Neural crest cell (in vitro differentiated cells): ENCODE measurements at places on chromosomes 1 and 21. TPM values are rescaled to one million over a fixed set of nuclear protein-coding genes. Genes with fewer than 3 reads are reported as not detected.

DNA sequence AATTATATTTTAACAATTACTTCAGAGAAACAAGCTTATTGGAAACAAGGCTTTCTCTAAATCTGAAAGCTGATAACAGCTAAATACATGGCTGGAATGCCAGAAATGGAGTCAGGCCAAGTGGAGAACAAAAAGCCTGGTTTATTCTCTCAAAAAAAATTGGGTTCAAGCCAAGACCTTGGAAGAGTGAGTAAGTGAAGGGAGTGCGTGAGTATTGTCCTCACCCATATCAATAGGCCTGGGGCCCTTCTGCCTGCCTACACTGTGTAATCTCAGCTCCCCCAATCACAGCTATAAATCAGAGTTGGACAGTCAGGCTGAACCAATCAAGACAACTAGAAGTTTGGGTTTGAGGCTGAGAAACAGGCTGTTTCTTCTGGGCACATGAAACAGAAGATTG lies 7.4 kb downstream of the KYAT3 start:
- DNase-seq = no peak
- peaks cover 14% of the 10 kb centered on the region for H3K4me1 ChIP-seq
- no peak overlapping the region for H3K4me3 ChIP-seq
- no peaks in the 10 kb centered on the region for H3K27me3 ChIP-seq
- peaks cover 38% of the 10 kb centered on the region for H3K36me3 ChIP-seq

DNA sequence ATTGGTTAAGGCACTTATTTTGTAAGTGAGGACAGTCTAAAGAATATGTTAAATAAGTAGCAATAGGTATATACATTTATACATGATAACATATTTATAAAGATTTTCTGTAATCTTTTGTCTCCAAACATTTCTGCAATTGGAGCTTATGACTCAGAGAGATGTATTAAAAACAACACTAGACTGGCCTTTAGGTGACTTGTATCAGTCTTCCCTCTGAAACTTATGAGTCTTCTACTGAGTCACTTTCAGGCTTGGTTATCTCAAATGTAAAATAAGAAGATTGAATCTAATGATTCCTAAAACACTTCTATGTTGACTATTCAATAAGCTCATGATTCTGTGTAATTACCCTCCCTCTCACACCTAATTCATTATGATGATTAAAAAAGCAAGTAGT lies 672.6 kb upstream of the NEGR1 start:
- no peak for DNase-seq
- H3K27me3 ChIP-seq = no peaks in the 10 kb centered on the region
- no peaks in the 10 kb centered on the region for H3K4me1 ChIP-seq
- no peaks in the 10 kb centered on the region for H3K36me3 ChIP-seq
- H3K27ac ChIP-seq = no peak overlapping the region

Gene MPZ
- 50.2 and 51.3 TPM in 2 replicates for total RNA-seq

DNA sequence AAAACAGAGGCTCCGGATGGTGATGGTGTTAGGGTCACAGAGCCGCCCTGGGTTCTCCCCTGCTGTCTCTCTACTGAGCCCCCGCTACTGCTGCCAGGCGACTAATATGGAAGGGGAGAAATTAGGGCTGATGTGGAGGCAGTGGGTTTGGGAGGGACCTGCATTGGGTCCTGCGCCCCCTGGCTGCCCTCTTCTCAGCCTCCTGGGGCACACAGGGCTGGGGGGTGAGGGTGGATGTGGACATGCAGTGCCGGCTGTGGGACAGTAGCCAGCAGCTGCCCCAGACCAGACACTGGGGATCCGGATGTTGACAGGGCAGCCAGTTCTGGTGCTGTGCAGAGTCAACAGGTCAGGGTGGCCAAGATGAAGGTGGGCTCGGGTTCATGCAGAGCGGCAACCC lies 1.5 kb upstream of the CLCNKB start:
- no peak for DNase-seq
- no peaks in the 10 kb centered on the region for H3K36me3 ChIP-seq
- peaks cover 4% of the 10 kb centered on the region for H3K27me3 ChIP-seq
- no peak overlapping the region for H3K27ac ChIP-seq
- H3K4me1 ChIP-seq = peaks cover 6% of the 10 kb centered on the region

Gene VWA5B1
- total RNA-seq = 0.30 and 0.44 TPM in 2 replicates

- peaks cover 48% of the 10 kb centered on the region for H3K4me1 ChIP-seq
- DNase-seq = no peak
- H3K27me3 ChIP-seq = no peaks in the 10 kb centered on the region
- H3K27ac ChIP-seq = no peak overlapping the region
Observed at GRCh38 chr1:26017606-26018005, 4.0 kb upstream of the EXTL1 start.

DNA sequence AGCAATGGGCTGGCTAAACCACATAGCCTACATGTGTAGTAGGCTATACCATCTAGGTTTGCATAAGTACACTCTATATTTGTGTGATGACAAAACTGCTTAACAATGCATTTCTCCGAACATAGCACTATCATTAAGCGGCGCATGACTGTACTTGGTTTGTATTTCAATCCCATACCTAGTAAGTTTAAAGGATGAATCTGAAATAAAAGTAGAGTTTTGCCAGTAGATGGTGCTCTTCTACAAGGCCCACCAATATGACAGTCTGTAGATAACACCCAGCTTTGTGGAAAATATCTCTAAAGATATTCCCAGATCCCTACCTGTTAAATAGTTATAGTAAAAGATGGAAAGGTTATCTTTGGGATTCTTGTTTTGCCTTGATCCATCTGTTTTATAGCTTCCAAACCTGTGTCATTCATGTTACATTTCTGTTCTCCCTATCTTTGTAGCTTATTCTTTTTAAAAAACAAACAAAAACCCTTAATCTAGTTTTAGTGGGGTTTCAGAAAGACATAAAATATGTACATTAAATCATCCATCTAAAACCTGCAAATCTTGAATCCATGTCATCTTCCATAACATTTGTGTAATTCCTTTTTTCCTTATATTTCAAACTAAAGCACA lies 33.9 kb upstream of the ASPM start:
- peaks cover 5% of the 10 kb centered on the region for H3K36me3 ChIP-seq
- DNase-seq = no peak
- no peak overlapping the region for H3K27ac ChIP-seq
- H3K4me1 ChIP-seq = no peaks in the 10 kb centered on the region
- H3K4me3 ChIP-seq = no peak overlapping the region

GRCh38 chr1:59354709-59355337 lies 57.9 kb downstream of the FGGY start:
- no peaks in the 10 kb centered on the region for H3K27me3 ChIP-seq
- H3K4me3 ChIP-seq = no peak overlapping the region
- H3K4me1 ChIP-seq = peaks cover 16% of the 10 kb centered on the region
- no peaks in the 10 kb centered on the region for H3K36me3 ChIP-seq

GRCh38 chr1:217977943-217978342 lies 307.1 kb upstream of the RRP15 start:
- no peak for DNase-seq
- no peak overlapping the region for H3K4me3 ChIP-seq
- H3K36me3 ChIP-seq = peaks cover 3% of the 10 kb centered on the region
- H3K4me1 ChIP-seq = no peaks in the 10 kb centered on the region
- no peak overlapping the region for H3K27ac ChIP-seq

GRCh38 chr1:185040408-185040735 lies 5.0 kb upstream of the RNF2 start:
- no peak overlapping the region for H3K4me3 ChIP-seq
- peaks cover 10% of the 10 kb centered on the region for H3K27me3 ChIP-seq
- no peaks in the 10 kb centered on the region for H3K4me1 ChIP-seq
- H3K36me3 ChIP-seq = no peaks in the 10 kb centered on the region

Gene CHODL
- total RNA-seq = 0.96 and 0.98 TPM in 2 replicates

DNA sequence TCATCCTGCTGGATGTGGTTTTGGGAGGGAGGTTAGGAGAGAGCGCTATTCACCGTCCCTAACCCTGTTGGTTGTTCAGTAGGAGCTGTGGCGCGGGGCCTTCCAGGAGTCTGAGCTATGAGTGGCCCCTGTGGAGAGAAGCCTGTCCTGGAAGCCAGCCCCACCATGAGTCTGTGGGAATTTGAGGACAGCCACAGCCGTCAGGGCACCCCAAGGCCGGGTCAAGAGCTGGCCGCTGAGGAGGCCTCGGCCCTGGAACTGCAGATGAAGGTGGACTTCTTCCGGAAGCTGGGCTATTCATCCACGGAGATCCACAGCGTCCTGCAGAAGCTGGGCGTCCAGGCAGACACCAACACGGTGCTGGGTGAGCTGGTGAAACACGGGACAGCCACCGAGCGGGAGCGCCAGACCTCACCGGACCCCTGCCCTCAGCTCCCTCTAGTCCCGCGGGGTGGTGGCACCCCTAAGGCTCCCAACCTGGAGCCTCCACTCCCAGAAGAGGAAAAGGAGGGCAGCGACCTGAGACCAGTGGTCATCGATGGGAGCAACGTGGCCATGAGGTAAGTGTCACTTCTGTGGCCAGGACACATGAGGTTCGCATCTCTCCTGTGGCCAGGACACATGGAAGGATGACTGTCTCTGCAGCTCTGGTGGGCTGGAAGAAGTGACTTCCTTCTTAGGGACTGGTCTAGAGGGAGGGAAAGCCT lies 1.2 kb downstream of the ZC3H12A start:
- no peaks in the 10 kb centered on the region for H3K36me3 ChIP-seq
- peak overlapping the region; percentile 82 for H3K4me3 ChIP-seq
- peaks cover 33% of the 10 kb centered on the region for H3K27me3 ChIP-seq

Gene PTPN7
- not detected in 2 replicates for total RNA-seq

GRCh38 chr1:242703467-242703866 lies 179.0 kb upstream of the PLD5 start:
- no peaks in the 10 kb centered on the region for H3K27me3 ChIP-seq
- no peak overlapping the region for H3K4me3 ChIP-seq
- no peaks in the 10 kb centered on the region for H3K36me3 ChIP-seq
- no peak for DNase-seq

Gene FBXO2
- 0.30 and 0.61 TPM in 2 replicates for total RNA-seq

DNA sequence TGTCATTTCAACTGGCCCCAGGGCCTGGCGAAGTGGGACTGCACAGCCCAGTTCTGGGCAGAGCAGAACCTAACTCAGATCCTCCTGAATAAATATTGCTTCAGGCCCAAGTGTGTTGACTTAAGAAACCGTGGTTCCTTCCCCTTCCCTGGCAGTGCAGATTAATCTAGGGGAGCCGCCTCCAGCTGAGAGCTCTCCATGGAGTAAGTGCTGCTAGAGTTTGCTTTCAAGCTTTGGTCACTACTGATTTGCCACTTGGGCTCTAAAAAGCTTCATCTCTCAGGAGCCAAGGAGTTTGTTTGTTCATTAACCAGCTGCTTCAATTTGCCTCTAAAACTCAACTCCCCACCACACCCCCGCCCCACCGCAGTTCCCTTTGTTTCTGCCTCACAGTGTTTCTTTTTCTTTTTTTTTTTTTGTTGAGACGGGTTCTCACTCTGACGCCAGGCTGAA lies 112.1 kb downstream of the DTL start:
- H3K27me3 ChIP-seq = no peaks in the 10 kb centered on the region
- no peak for DNase-seq
- peaks cover 6% of the 10 kb centered on the region for H3K4me1 ChIP-seq

Gene NGF
- total RNA-seq = not detected in 2 replicates
